ENCODE measurements at places on chromosomes 1 and 21.

- no peak for DNase-seq
These were observed 107.3 kb upstream of the PALMD start for GRCh38 chr1:99538618-99538956.

GRCh38 chr1:23097316-23097715 lies 71.3 kb downstream of the LUZP1 start:
- no peak for DNase-seq

- no peak for DNase-seq
These were observed 19.6 kb upstream of the DUSP10 start for GRCh38 chr1:221761354-221762002.

DNA sequence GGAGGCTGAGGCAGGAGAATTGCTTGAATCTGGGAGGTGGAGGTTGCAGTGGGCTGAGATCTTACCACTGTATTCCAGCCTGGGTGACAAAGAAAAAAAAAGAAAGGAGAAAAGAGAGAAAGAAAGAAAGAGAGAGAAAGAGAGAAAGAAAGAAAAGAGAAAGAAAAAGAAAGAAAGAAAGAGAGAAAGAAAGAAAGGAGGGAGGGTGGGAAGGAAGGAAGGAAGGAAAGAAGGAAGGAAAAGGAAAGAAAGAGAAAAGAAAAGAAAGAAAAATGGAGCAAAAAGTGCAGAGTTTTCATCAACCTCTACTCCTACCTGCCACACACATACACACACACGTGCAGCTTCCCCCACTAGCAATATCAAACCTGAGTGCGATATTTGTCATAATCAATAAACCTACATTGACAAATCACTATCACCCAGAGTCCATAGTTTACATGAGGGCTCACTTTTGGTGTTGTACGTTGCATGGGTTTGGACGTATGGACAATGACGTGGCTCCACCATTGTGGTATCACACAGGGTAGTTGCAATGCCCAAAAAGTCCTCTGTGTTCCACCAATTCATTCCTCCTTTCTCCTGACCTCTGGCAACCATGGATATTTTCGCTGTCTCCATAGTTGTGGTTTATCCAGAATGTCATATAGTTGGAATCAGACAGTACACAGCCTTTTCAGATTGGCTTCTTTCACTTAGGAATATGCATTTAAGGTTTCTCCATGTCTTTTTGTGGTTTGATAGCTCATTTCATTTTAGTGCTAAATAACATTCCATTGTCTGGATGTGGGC lies 36.5 kb downstream of the EVA1C start:
- no peak for DNase-seq

- DNase-seq, result no peak
These were observed 122.0 kb downstream of the ADSS2 start for GRCh38 chr1:244329591-244330317.

DNA sequence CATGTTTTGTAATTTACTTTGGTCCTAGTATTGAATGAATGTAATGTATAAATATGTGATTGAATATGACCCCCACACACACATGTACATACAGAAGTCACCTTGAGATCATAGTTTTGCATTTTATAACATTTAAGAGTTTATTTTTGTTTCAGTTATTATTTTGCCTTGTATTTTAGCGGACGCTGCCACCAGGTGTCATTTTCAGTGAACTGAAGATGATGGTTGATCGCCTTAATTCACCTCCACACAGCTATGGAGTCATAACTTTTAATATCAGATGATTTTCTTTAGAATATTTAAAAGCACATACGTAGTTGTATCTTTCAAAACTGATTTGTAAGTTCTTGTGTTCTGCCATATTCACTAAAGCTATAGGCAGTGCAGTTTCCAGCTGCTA lies 130.4 kb downstream of the DYRK1A start:
- no peak for DNase-seq

DNA sequence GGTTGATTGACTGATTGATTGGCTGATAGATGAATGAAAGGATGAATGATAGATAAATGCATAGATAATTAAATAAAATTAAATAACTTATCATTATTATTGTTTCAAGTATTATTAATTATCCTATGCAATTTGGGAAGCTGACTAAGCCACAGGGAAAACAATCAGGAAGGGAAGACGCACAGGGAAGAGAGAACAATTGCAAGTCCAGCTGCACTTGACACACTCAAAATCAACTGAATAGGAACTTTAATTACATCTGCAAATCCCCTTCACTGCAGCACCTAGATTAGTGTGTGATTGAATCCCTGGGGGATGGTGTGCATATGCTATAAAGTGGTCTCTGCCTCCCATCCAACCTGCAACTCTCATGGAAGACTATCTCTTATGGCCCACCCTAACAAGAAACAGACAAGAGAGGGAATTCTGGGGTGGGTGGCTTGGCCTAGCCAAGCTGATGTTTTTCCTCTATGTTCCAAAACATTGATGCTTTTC lies 161.1 kb upstream of the FGGY start:
- DNase-seq, result no peak

- DNase-seq, result no peak
These were observed 119.0 kb upstream of the NRIP1 start for GRCh38 chr21:15183813-15184257.

GRCh38 chr1:113168946-113169345 lies 95.9 kb downstream of the LRIG2 start:
- no peak for DNase-seq

DNA sequence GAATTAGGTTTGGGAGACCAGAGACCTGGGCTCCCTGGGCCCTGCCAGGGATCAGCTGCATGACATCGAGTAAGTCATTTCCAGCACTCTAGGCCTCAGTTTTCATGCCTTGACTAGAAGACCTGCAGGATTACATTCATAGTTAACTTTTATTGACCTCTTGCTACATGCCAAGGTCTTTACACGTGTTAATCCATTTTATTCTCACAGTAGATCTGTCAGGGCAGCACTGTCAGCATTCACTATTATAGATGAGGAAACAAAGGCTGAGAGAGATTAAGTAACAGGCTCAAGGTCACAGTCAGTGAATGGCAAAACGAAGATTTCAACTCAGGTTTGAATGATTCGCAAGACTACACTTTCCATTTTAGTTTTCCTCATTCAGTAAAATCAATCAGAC lies 37.0 kb downstream of the PGM1 start:
- DNase-seq, result no peak

GRCh38 chr1:101102426-101103156 lies 77.0 kb upstream of the DPH5 start:
- DNase-seq, result no peak

GRCh38 chr1:244391761-244392160 lies 59.9 kb downstream of the ADSS2 start:
- DNase-seq, result no peak

GRCh38 chr1:16146279-16147155 lies 9.4 kb downstream of the EPHA2 start:
- DNase-seq, result no peak

GRCh38 chr1:112711670-112712069 lies 3.5 kb downstream of the PPM1J start:
- no peak for DNase-seq

DNA sequence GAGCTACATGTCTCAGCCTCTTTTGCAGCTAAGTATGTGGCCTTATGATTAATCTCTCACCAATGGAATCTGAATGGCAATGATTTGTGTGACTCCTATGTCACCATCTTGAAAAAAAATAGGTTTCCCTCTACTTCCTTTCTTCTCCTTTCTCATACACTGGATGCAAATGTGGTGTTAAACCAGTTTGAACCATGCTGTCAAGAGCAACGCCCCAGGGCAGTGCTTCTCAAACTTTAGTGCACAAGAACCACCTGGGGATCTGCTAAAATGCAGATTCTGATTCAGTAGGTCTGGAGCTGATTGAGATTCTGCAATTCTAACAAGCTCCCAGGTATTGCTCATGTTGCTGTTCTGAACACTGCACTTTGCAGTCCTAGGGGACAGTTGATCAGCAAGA lies 44.7 kb upstream of the ZNF644 start:
- DNase-seq, result no peak
